SJSA1 (cell line): ENCODE measurements at places on chromosomes 2 and 18. TPM values are rescaled to one million over a fixed set of nuclear protein-coding genes. Genes with fewer than 3 reads are reported as not detected.

DNA sequence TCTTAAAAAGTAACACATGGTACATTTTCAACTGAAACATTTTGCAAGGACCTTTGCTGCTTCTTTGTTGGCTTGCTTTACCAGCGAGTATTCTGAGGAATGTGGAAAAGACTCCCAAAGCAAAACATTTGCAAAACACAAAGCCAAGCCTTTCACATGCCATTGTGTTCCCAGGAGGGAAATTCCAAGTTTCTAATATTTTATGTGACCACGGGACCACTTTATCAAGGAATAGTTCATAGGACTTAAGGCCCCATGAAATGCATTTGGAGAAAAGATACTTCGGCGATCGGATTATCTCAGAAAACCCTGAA, 26.2 kb downstream of the CYP27C1 start:
- DNase-seq, result peak; percentile 84

DNA sequence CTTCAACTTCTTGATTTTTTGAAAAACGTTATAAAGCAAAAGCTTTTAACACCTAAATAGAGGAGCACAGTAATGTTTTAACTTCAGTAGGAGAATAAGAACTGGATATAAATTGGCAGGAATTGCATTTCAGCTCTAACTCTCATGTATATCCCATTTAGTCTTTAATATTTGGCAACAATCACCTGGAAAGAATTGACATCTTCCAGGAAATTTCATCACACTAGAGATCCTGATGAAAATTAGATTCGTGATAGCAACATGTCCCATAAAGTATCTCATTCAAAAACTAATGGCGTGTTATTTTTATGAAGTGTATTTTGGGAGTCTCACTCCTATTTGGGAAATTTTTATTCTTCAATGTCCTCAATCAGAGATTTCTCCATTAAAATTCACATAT, 131.1 kb upstream of the DNAJC10 start:
- no peak for DNase-seq

GRCh38 chr2:33503002-33503401, 26.6 kb downstream of the RASGRP3 start:
- DNase-seq, result no peak

DNA sequence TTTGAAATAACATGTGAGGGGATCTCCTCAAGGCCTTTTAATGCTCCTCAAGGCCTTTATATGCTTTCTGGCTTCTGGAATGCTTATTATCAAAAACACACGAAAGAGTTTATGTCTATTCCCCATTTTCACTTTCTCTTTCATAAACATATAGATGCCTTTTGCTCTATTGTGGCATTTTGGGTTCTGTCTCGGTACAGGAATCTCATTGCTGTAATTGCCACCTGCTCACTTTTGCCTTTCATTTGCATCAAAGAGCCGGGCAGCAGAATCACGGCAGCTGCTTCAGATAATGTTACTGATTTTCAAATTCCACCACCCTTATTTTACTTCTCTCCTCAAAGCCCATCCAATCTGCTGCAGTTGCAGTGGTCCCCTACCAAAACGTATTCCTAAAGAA, 54.8 kb upstream of the LPIN2 start:
- no peak for DNase-seq

DNA sequence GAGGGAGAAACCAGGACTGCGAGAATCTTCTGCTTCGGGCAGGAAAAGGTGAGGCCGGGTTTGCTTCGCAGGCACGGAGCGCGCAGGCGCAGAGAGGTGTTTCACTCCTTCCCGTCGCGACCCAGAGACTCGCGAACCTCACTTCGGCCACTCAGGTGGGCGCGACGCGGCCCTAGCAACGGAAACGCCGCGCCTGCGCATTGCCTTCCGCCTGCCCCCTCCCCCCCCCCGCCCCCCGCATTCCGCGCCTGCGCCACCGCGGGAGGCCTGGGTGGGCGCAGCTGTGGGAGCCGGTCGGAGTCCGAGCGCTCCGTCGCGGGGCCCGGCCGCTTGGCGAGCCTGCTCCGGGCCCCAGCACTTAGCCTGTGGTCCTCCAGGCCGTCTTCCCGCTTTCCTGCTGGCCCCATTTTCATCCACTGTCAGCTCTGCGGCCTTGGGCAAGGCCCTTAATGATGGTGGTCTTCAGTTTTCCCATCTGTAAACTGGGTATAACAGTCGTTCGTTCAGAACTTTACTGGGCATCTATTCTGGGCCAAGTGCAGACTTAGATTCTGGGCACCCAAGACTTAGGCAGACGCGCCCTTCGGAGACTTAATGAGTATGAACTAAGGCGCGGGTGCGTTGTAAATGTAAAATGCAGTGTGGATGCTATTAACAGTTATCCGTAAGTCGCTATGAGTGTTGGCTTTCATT, 62.1 kb upstream of the ACKR3 start:
- DNase-seq, result no peak

The CREG2 gene
- not detected in 2 replicates for total RNA-seq
